Activated CD8-positive, alpha-beta memory T cell treated with anti-CD3 and anti-CD28 coated beads for 48 hours (primary cell): ENCODE measurements at places on chromosomes 5 and 9.

DNA sequence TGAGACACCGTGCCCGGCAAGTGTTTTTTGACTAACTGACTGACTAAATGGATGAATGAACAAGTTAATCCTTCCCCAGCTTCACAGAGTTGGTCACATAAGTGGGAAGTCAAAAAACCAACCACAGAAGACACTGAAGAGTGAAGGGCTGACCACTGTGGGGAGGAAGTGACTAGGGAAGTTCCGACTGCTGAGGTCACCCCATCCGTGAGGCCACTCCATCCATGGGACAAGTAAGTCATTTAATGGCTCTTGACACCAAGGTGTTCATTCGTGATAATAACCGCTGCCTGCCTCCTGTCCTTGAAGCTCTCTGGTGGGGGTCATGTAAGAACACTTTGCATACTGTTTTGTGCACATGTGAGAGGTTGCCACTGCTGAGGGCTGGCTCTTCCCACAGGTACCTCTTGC is 22.2 kb upstream of the CXCL14 start:
- no peak for DNase-seq

DNA sequence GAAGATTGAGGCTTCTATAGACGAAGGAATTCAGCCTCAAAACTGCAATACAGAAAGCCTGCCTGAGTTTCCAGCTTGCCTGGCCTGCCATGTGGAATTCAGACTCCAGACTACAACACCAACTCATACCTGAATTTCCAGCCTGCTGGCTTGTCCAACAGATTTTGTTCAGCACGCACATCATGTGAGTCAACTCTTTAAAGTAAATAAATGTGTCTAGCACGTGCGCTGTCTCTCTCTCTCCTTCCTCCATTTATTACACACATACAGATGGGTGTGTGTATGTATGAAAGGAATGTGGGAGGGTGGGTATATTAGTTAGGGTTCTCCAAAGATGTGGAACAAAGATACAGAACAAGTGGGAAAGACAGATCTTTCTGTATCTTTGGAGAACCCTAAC is 82.4 kb upstream of the TAS2R1 start:
- DNase-seq = no peak

- DNase-seq = no peak
Measured at GRCh38 chr9:95143591-95144561, 173.6 kb downstream of the FANCC start.

DNA sequence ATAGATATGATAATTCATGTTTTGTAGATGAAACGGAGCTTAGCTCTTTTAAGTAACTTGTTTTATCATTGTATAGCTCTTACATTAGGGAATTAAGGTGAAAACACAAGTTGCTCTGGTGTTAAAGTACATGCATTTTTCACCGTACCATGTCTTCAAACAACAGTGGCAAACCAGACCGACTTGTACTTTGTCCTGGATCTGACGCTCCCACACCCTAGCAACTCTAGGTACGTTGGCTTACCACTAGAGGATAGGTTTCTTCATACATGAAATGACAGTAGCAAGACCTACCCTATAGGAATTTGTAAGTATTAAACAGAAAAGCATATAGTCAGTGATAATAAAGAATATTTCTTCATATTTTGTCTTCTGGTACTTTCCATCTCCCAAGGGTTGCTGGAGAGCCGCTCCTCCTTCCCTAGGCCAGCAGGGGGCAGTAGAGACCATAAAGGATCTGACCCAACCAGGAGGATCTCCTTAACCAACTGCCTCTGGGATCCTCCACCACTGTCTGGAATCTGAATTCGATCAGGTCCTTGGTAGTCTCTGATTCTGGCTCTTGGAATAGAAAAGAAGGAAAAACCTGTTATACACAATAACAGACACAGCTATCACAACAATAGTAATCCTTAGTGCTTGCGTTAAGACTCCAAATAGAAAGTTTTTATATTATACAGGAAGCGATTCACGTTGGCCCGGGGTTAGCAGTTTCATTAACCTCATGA is 136.7 kb downstream of the CAVIN4 start:
- DNase-seq = peak; percentile 14

- no peak for DNase-seq
Measured at GRCh38 chr9:101117161-101117560, 88.6 kb downstream of the PLPPR1 start.

DNA sequence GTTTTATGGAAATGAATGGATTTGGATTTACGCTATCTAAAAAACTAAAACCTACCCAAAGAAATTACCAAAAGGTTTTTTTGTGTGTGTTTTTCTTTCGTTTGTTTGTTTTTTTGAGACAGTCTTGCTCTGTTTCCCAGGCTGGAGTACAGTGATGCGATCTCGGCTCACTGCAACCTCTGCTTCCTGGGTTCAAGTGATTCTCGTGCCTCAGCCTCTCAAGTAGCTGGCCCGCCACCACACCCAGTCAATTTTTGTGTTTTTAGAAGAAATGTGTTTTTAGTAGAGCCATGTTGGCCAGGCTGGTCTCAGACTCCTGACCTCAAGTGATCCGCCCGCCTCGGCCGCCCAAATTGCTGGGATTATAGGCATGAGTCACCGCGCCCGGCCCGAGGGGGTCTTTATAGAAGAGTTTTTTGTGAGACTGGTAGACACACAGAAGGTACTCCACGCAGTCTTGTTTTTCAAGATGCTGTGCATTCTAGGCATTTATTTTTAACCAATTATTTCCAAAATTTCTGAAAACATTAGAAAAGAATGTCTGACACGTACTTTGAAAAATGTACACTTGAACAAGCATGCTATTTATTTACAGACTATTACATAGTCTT is 75.7 kb downstream of the NR6A1 start:
- no peak for DNase-seq

- no peak for DNase-seq
Measured at GRCh38 chr5:35223787-35224395, 6.4 kb downstream of the PRLR start.

GRCh38 chr5:175652741-175653663 is 4.9 kb upstream of the HRH2 start:
- DNase-seq = peak; percentile 52

DNA sequence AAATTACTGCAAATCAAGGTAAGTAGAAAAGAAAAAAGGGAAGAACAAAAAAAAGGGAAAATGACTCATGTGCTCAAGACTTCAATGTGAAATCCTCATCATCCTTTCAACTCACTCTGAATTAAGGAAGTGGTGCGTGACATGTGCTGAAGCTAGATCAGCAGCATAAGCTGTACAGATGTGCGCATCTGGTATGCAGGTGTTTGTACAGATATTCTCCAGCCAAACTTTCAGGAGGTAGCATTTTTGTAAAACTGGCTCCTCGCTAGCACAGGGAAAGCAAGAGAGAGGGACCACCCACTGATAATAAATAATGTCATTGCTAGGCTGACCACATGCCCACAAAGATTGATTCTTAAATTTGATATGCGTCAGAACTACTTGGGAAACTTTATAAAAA is 253.9 kb upstream of the RGMB start:
- no peak for DNase-seq

GRCh38 chr9:73845954-73846690 is 651.0 kb upstream of the RORB start:
- DNase-seq = no peak

GRCh38 chr5:116571568-116572349 is 2.9 kb downstream of the SEMA6A start:
- no peak for DNase-seq

GRCh38 chr5:65668696-65669095 is 43.9 kb downstream of the SHLD3 start:
- DNase-seq = no peak

- no peak for DNase-seq
Measured at GRCh38 chr5:24703934-24704333, 59.2 kb upstream of the CDH10 start.

GRCh38 chr9:123368536-123369153 is 12.6 kb downstream of the CRB2 start:
- no peak for DNase-seq

DNA sequence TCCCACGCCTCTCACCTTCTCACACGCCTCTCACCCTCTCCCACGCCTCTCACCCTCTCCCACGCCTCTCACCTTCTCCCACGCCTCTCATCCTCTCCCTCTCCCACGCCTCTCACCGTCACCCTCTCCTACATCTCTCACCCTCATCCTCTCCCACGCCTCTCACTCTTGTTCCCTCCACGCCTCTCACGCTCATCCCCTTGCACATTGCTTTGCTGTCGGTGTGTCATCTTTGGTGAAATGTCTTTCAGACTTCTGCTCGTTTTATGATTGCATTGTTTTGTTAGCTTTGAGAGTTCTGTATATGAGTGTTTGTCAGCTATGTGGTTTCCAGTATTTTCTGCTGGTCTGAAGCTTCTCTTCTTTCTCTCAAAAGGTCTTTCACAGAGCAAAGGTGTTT is 102.7 kb downstream of the EHMT1 start:
- no peak for DNase-seq

GRCh38 chr5:129271308-129271707 is 176.8 kb downstream of the ISOC1 start:
- DNase-seq = no peak

DNA sequence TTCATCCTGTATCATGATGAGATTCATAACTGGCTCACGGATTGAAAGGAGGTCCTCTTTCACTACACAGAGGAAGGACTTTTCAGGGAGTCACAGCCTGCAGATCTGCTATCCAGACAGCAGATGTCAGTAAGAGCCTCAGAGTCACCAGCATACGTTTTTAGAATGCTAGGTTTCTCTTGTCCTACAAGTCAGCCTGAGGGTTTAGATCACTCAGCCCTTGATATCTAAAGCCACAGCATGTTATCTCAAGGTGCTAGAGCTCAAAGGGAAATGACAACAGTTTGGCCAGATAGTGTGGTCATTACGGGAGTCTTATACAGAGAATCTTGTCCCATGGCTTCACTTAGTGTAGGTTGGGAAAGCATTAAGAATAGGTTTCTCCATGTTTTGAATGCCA is 30.9 kb upstream of the SLC46A2 start:
- no peak for DNase-seq

- DNase-seq = no peak
Measured at GRCh38 chr5:153515301-153515700, 24.8 kb downstream of the GRIA1 start.

DNA sequence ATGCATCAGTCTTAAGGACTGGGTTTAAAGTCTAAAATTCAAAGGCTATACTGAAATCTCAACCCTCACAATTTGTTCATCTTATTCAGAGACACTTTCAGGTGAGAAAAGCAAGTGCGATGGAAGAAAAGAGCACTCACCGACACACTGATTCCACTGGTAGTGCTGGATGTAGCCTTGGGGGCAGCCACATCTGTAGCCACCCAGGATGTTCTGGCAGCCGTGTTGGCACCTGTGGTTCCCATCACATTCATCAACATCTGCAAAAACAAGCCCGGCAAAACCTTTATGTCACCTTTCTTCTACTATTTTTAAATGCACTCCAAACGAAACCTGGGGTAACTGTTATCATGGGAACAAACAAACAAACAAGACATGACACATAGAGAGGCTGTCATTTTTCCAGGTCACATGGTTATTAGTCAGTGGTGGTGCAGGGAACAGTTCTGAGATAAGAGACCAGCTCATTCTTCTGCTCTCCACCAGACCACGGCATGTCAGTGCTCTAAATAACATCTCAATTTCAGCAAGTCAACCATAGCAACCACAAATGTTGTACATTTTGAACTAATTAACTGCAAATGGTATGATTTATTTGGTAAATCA is 188.4 kb downstream of the SLC12A2 start:
- no peak for DNase-seq

DNA sequence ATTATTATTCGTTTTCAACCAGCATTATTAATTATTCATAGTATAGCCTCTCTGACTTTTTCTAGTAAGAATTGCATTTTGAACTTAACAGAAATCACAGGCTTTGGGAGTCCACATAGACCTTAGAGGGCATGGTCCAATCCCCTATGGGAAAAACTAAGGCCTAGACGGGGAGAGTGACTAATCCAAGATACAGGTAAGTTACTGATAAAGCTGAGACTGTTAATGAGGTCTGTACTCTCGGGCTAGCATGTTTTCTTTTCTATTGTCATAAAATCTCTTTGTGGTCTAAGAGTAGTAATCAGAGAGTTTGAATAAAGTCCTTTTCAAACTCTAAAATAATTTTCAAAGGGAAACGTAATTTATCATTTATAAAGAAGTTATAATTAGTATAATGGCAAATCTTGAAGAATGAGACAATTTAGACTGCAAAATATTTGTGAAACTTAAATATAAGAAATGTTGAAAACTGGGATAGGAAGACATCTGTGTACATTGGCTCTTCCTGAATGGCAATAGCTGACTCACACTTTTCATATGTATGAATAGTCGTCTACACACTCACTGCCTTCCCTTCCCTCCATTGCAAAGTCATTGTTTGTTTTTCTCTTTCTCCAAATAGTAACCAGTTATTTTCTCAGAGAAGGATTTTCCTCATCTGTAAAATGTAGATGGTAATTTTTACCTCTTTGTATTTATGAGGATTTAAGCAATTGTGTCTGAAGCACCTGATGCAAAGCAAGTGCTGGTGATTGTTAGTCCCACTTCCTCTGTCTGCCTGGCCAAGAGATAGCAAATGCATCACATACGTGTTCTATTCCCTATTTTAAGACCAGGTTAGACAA is 207.9 kb upstream of the CD180 start:
- no peak for DNase-seq

DNA sequence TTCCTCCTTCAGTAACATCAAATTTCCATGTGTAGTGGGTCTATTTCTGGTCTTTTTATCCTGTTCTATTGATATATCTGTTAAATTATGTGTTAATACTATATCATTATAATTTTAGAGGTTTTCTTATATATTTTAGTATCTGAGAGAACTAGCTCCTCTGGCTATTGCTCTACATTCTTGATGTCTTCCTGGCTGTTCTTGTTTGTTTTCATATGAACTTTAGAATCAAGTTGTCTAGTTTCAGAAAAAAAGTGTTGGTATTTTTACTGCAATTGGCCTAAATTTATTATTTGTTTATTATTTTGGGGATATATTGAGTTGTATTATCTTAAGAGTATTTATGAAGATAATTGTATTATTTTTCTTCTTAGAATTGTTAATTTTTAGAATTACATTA is 128.0 kb upstream of the ZNF618 start:
- no peak for DNase-seq

DNA sequence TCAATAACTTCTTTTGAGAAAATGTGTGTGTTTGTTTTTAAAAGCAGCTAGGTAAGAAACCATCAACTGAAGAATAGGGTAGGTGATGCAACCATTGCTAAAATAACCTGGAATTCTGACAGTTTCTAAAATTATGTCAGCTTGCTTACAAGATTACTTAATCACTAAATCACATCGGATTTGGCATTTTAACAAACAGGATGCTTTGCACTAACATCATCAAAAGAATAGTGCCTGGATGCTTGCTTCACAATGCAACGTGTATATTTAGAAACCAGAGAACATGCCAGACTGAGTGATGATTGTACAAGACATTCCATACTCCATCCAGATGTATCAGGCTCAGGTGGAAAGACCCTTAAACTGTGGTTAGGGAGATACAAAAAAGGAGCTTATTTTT is 43.9 kb downstream of the PAM start:
- no peak for DNase-seq
